A172 (cell line): ENCODE measurements at places on chromosomes 3 and 15.

DNA sequence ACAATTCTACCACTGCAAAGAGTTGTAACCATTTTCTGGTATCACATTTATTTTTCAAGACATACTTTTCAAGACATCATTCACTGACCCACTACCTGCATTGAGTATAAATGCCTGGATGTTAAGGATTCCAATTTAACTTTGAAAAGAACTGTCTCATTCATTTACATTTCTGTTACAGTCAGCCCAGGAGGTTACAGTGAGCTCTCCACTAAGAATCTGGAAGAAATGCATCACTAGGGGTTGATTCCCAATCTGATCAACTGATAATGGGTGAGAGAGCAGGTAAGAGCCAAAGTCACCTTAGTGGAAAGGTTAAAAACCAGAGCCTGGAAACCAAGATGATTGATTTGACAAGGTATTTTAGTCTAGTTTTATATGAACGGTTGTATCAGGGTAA is 81.0 kb downstream of the HHLA2 start:
- DNase-seq, result no peak

- peak; percentile 63 for DNase-seq
Measured at GRCh38 chr3:112649478-112649735, 8.5 kb upstream of the CCDC80 start.

GRCh38 chr15:91227117-91227516 is 127.1 kb downstream of the SV2B start:
- no peak for DNase-seq

GRCh38 chr3:99774467-99774866 is 43.2 kb upstream of the CMSS1 start:
- peak; percentile 67 for DNase-seq

GRCh38 chr3:105745046-105745445 is 123.8 kb downstream of the CBLB start:
- DNase-seq, result no peak

DNA sequence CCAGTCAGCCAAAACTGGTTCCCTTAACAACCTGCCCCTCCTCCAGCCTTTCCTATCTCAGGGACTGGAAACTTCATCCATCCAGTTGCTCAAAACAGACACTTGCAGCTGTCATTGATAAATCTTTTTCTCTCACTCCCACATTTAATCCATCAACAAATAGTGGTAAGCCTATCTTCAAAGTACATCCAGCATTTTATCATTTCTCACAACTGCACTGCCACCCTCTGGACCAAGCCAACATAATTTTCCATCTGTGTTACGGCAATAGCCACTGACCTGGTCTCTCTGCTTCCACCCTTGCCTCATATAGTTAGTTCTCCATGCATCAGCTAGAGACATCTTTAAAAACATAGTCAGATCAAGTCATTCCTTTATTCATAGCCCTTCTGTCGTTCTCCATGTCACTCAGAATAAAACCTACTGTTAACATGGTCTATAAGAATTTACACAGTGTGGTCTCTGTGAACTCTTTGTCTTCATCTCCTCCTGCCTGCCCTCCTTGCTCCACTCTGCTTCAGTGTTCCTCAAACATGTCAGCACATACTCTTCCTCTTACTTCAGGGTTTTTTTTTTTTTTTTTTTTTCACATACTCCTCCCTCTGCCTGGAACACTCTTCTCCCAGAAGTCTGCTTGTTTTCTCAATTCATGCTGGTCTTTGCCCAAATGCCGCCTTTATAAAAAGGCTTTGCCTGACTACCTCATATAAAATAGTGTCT is 102.5 kb upstream of the COL6A5 start:
- peak; percentile 20 for DNase-seq

GRCh38 chr3:16059711-16060357 is 114.6 kb upstream of the GALNT15 start:
- no peak for DNase-seq

- peak; percentile 25 for DNase-seq
Measured at GRCh38 chr15:65033659-65034269, 4.3 kb upstream of the MTFMT start.

DNA sequence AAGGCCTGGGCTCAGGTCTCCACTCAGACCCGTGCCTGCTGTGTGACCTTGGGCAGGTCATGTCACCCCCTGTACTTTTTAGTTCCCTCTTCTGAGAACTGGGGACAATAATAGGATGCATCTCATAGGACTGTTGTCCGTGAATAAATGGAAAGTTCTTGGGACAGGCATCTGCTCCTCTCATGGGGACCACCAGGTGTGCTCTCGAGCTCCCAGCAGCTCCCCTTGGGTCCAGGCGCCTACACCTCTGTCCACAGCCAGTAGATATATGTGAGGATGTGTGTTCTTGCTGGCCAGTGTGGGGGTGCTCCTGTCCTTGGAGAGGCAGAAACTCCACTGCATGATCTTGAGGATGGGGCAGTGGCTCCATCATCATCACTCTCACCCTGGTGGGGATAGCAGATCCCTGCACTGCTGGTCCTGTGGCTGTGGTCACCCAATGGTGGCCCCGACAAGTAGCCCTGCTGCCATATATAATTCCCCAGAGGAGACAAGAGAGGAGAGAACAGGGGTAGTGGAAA is 257.6 kb upstream of the TLE3 start:
- no peak for DNase-seq

DNA sequence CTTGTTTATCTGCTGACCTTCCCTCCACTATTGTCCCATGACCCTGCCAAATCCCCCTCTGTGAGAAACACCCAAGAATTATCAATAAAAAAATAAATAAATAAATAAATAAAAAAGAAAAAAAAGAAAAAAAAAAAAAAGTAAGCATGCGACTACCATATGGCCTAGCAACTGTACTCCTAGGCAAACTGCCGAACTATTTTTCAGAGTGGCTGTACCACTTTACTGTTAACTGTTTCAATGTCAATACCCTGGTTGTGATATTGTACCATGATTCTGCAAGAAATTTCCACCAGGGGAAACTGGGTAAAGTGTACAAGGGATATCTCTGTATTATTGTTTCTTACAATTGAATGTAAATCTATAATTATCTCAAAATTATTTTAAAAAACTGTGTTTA is 41.3 kb upstream of the MAP4 start:
- DNase-seq, result no peak

- DNase-seq, result no peak
Measured at GRCh38 chr3:196142202-196142956, 60.5 kb upstream of the TFRC start.

DNA sequence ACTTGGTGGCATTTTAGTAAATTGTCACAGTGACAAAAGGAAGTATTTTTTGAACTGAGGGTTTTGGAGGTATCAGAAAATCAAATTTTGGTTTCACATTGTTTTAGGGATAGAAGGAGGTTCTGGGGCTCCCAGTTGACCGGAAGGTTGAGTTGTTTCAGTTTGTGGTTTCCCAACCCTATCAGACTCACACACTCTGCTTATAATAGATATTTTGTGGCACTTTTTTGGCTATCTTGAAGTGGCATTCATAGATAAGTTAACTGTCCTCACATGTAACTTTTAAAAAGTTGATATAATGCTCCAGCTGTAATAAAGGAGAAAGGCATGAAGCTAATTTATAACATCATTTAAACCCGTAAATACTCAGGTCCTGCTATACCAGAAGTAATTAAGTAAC is 12.8 kb downstream of the ARMC8 start:
- no peak for DNase-seq

DNA sequence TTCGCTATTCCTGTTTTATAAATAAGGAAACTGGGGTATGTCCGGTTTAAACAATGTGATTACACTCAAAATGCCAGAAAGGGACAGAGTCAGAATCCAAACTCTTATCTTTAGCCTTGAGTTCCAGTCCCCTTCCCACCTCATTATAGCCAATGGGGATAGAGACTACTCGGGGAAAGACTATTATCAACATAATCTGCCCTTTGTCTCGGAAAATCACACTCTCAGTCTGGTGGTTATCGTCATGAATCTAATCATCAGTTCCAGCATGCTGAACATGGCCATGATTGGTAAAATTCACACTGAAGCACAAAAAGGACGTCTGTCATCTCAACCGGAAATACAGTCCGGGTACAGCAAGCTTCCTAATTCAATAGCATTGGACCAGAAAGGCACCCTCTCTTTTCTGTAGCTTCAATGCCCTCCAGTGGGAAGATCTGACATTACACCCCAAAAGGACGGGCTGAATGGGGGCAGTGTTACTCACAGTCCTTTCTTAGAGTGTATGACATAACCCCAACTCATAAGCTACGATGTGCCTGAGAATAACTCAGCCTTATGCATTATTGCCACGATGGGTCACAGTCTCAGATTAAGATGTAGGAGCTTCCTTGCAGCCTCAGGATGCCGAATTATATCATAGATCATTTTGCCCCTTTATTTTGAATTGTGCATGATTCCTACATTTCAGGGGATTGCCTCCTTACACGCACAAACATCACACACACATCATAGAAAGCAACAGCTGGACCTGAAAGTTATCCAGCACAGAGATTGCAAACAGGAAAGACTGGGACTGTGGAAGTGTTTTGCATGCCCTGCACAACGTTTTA is 390.4 kb upstream of the LMCD1 start:
- DNase-seq, result peak; percentile 68

GRCh38 chr3:32467333-32468070 is 35.1 kb downstream of the CMTM6 start:
- DNase-seq, result peak; percentile 33

DNA sequence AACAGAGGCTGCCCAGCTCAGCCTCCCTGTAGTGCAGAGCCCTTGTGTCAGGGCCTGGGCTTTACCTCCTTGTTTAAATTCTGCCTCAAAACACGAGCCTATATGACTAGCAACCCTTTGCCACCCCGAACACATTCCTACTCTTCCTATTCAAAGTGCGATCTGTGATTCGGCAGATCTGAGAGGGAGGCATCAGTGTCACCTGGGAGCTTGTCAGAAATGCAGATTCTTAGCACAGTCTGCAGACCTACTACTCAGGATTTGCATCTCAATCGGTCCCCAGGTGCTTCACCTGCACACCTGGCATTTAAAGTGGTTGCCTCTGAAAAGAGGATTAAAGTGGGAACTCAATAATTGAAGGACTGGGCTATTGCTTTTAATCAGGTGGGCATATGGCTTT is 273.2 kb upstream of the TOPAZ1 start:
- DNase-seq, result no peak

DNA sequence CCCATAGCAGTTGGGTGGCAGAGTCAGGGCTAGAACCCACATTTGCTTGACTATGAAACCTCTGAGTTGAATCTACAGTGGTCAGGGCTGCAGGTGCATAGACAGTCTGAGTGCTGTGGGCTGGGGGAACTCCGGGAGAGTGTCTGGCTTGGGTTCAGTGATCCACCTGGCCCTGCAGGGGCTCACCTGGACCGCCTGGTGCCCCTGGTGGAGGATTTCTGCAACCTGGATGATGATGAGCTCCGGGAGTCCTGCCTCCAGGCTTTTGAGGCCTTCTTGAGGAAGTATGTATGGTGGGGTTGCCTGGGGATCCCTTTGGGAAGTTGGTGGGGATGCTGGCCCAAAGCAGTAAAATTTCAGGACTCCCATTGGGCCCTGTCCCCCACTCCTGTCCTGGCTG is 16.3 kb downstream of the CAND2 start:
- DNase-seq, result no peak

DNA sequence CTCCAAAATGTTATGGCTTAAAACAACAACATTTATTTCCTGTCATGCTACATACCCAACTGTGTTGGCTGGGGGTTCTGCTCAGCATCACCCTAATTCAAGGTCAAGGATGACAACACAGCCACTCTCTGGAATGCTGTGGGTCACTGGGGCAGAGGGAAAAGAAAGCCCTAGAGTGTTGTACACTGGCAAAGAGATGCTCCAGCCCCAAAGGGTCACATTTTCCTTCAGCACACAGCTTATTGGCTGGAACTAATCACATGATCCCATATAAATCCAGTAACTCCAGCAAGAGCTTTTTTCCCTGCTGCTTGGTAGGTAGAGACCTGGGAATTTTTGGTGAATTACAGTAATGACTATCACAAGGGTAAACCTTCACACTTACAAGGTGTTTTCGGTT is 1041.4 kb downstream of the NTRK3 start:
- DNase-seq, result no peak

DNA sequence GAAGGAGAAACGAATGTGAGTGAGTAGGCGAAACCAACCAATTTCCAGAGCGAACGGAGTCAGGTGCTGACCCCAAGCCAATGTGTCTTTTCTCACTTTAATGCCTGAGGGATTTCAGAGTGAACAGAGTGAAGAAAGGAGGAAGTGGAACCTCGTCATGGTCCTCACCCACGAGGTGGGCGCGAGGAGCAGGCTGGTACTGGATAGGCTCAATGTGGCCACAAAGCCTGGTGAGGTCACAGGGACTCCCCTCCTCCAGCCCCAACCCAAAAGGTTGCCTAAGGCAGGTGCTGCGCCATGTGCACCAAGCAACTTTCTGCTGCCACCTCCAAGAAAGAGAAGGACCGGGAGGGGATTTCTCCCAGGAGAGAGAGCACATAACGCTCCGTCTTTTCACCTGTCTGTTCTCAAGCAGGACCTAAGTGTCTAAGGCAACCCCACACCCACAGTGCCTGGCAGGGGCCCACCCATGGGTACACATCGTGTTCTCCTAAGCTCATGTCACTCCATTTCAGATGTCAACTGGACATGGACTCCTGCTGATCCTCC is 3.8 kb downstream of the NRROS start:
- no peak for DNase-seq

- DNase-seq, result no peak
Measured at GRCh38 chr3:73510784-73511183, 114.0 kb downstream of the PDZRN3 start.

DNA sequence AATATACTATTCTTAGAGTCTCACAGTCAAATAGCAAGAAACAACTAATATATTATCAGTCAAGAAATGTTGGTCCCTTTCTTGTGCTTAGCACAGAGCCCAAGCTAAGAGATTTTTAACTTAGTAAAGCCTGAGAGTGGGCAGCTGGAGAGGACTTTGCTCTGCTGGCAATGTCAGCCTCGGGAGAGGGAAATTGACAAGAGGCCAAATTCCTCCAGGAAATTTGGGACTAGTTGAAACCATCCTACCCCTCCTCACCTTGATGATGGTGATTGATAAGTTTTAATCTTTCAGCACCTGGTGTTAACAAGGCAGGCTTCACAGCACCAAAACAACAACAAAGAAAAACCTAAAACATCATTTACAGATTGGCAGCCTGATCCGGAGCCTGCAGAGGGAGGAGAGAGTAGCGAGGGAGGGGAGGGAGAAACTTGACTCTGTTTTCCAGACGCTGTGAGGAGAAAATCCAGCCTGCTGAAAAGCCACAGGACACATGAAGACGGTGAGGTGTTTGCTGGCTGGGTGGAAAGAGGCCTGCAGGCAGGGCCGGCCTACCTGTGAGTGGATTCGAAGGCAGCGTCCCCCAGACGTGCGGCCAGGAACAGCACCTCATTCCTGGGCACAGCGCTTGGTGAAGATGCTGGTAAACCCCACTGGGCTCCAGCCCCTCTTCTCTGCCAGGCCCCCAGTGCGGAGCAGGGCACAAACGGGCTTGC is 150.9 kb downstream of the LRRC28 start:
- DNase-seq, result no peak
